ENCODE measurements at places on chromosomes 12 and 14.

- DNase-seq = no peak
Measured at GRCh38 chr12:108352591-108352990, 13.5 kb upstream of the CMKLR1 start.

GRCh38 chr14:22658946-22659345, 14.8 kb upstream of the OR6J1 start:
- DNase-seq = no peak

DNA sequence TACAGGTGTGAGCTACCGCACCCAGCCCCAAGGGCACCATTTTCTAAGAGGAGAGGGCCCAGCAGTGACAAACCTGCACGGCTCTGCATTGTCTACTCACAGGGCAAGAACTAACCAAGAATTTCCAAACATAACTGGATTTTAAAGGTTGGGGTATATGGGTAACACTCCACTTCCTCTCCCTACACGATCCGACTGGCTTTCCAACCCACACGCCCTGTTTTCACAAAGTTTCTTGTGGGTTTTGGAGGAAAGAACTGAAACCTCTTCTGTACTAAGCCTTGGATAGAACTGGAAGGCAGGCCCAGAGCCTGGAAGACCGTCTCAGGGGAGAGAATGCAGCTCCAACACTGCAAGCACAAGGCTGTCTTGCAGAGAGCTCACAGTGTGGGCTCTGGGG, 24.9 kb downstream of the SNRNP35 start:
- no peak for DNase-seq

- DNase-seq = no peak
Measured at GRCh38 chr12:12210983-12211382, 55.9 kb downstream of the LRP6 start.

DNA sequence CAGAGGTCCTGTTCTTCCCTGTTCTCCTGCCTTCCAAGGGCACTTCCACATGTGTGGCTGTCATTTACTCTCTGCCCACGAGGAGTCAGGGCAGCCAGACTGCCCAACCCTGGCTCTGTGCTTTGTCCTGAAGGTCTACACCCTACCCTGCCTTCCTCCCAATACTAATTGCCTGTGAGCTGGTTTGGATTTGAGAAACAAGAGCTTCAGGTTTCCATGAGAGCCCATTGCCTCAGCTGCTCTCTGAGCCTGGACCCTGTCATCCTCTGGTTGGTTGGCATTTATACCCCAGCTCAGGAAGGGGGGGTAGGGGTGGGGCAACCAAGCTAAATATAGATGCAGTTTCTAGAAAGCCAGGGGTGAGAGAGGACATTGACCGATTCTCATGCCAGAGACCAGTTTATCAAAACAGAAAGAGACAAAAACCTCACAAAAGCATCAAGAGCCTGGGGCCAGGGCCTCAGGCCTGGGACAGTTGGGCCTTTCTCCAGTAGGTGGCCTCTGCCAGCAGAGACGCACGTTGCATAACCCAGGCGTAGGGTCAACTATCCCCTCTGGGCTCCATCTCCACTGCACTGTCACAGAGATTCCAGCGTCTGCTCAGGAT, 34.5 kb downstream of the VDR start:
- no peak for DNase-seq

GRCh38 chr14:79411403-79412174, 799.7 kb downstream of the DIO2 start:
- DNase-seq = no peak

- DNase-seq = no peak
Measured at GRCh38 chr12:53290661-53291060, 4.7 kb upstream of the PFDN5 start.

GRCh38 chr12:104517880-104518279, 61.1 kb downstream of the CHST11 start:
- DNase-seq = no peak

DNA sequence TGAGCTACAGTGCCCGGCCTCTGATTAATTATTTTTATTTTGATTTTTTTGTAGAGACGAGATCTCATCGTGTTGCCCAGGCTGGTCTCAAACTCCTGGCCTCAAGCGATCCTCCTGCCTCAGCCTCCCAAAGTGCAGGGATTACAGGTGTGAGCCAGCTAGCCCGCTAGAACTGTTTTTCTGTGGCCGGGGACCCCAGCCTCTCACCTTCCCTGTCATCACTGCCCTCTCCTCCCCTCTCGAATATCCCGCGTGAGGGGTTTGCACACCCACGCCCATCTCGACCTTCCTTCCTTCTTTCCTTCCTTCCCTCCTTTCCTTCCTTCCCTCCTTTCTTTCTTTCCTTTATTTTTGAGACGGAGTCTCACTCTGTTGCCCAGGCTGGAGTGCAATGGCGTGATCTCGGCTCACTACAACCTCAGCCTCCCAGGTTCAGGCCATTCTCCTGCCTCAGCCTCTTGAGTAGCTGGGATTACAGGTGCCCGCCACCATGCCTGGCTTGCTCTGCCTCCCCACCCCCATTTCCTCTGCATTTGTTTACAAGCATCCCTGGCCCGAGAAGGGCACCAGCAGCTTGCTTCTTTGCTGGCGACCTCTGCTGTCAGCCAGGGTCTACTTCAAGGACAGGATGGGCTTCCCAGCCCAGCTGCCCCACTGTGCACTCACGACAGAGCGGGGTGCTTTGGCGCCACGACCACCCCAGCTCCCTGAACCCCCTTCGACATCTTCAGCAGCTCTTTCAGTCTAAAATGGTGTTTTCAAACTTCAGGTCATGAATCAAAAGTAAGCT, 4.3 kb upstream of the TRAF3 start:
- no peak for DNase-seq

DNA sequence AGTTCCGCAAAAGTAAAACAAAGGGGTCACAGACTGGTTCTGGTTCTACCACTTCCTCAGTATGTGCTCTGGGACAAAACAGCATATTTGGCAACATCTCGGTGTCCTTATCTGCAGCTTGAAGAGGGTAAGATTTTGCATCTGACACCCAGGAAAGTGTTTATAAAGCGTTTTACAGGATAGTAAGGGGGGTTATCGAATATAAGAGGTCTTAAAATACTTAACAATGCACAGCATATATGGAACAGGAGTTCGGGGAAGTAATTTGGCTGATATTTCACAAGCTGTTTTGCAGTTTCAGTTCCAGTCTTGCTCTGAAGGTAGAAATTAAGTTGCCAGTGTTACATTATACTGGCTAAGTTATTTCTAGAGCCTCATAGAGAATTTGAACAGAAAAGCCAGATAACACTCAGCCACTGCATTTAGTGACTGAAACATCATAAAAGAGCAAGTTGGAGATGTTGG, 904 bp upstream of the MAP4K5 start:
- DNase-seq = no peak

GRCh38 chr14:73887318-73887616, 608 bp downstream of the ZNF410 start:
- no peak for DNase-seq

GRCh38 chr14:104442107-104442551, 137.4 kb upstream of the C14orf180 start:
- no peak for DNase-seq

- no peak for DNase-seq
Measured at GRCh38 chr12:131032082-131032750, 78.5 kb downstream of the ADGRD1 start.

GRCh38 chr14:100747021-100747586, 20.4 kb downstream of the DLK1 start:
- no peak for DNase-seq

DNA sequence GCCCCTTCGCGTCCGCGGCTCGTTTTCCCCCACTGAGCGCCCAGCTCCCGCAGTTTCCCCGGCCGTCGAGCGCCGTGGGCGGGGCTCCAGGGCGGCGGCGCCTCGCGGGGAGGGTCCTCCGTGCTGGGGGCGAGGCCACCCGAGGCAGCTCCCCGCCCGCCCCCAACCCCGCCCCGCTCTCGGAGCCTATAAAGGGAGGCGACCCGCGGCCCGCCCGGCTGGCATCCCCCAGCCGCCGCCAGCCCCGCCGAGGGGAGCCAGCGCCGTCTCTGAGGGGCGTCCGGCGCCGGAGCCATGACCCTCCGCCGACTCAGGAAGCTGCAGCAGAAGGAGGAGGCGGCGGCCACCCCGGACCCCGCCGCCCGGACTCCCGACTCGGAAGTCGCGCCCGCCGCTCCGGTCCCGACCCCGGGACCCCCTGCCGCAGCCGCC, at the start of gene TAMALIN:
TSS of gene TAMALIN (plus strand) at position 221 of the 432 bp plus-strand sequence. CDS start at position 295, 74 bp downstream.
- peak; percentile 78 for DNase-seq

DNA sequence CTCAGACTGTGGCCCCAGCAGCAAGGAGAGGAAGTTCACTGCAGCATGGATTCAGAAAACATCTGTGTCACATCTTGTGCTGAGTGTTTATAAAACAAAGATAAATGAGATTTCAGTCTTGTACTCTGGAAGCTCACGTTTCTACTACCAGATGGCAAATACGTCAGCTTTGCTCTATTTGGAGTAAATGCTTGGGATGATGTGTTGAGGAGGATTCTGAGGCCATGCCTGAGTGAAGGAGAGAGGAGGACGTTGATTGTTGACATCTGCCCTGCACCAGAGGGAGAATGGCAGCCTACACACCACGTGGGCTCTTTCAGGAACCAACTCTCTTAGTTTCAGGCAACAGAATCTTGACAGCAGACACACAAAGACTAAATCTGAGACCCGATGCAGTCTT, 188.9 kb downstream of the TMEM132C start:
- DNase-seq = no peak

DNA sequence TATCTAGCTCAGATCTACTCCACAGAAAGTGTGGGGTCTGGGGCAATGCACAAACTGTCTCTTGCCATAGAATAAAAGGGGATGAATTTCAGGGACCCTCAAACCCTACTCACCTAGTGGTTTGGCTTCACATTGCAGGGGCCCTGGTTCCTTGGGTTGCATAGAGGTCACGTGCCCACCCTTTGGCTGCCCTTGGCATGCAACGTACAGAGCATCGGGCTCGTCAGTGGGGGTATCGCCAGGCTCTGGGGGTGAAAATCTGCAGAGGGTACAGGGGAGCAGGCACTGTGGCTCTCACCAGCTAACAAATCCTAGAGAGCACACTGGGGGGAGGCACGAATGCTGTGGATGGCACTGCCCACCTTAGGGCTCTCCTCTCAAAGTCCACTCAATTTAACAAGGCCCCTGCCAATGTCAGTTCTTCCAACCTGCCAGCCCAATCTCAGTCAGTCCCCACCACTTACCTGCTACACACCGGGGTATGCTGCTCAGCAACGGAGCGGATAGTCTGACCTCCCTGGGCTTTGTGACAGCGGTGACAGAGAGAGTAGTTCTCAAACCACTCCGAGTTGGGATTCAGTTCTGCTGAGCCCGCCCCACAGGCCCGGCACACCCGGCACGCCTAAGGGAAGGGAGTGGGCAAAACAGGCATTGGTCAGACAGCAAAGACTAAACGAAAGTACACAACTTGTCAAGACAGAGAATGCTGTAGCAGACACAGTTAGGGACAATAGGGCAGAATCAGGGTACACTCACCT, 8.0 kb downstream of the KMT2D start:
- DNase-seq = no peak

- DNase-seq = no peak
Measured at GRCh38 chr14:96639550-96639949, 137.4 kb downstream of the PAPOLA start.

GRCh38 chr12:66915306-66915904, 236.5 kb upstream of the GRIP1 start:
- DNase-seq = no peak

DNA sequence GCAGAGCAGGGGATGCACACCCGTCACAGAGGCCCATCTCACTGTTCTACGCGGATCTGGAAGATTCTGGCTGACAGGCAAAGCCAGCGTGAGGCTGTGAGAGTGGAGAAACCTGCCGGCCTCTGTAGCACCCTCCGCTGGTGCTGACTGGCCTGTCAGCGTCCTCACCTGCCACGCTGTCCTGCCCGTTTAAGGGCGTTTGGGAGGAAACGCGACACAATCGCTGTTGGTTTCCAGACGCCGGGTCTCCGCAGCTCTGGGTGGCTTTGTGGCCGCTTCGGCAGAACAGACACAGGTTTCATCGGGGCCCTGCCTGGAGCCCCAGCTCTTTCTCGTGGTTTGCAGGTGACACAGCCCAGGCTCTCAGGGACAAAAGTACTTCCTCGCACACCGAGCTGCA, 70.6 kb downstream of the NOC4L start:
- no peak for DNase-seq

DNA sequence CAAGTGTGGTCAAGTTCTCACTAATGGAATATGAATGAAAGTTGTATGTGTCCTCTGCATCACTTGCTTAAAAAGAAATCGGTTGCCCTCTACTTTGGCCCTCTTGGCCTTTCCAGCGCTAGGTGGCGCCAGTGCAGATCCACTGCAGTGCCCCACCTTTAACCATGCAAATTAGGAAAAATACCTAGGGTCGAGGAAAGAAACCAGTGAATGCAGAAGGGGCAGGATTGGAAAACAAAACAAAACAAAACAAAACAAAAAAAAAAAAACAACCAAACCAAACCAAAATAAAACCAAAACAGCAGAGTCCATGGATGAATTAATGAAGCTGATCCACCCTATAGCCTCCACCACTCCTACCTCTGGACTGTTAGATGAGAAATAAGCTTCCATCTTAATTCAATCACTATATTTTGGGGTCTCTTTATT, 12.9 kb upstream of the NEMF start:
- peak; percentile 52 for DNase-seq

- no peak for DNase-seq
Measured at GRCh38 chr14:21923820-21924219, 250.2 kb upstream of the OR4E1 start.

- DNase-seq = no peak
Measured at GRCh38 chr12:83613586-83614110, 926.9 kb downstream of the TMTC2 start.

DNA sequence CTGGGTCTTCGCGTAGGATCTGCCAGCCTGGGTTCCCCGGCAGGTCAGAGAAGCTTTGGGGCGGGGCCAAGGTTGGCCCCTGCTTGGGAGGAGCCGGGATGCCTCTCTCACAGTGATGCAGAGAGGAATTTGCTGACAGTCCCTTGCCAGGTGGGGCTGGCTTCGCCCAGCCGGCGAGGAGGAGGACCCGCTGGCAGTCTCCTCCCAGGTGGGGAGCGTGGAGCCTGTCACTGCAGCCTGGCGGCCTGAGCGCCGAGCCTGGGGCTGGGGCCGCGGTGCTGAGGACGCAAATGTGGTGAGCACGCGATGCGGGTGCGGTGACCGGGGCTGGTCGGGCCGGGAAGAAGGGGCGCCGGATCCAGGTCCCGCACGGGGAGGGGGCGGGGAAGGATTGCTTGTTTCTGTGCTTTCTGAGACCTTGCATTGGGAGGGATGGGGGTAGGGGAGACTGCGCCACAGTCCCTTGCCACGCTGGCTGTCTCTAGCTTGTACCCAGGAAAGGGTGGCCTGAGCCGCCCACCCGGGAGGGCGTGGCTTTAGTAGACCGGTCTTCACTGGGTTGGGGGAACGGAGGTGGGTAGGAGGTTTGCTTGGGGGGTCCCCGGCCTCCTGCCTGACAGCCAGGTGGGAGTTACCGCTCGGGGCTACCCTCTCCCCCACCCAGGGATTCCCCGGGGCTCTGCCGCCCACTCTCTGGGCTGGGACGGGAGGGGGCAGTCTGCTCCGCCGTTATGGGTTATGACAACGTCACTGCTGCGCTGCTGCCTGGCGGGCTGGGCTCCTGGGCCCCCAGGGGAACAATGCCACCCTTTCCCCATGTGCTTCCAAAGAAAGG, at the start of gene TMEM63C:
TSS of gene TMEM63C (plus strand) at position 196 of the 835 bp plus-strand sequence. CDS start 37,016 bp downstream, outside the sequence.
- peak; percentile 39 for DNase-seq
